LHCN-M2 (cell line): ENCODE measurements at places on chromosomes 2 and 18.
A peak's percentile ranks its signal among the peaks of the same experiment; 100 is the strongest.

DNA sequence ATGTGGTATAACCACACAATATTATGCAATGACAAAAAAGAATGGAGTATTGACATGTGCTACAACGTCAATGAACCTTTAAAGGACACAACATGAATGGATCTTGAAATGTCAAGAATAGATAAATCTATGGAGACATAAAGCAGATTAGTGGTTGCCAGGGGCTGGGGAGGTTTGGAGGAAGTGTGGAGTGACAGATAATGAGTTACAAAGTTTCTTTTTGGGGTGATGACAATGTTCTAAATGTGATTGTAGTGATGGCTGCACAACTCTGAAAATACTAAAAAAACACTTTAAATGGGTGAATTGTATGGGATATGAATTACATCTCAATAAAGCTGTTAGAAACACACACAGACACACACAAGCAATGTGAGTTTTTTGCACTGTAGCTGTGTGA is 37.4 kb upstream of the C1D start:
- no peak for DNase-seq

DNA sequence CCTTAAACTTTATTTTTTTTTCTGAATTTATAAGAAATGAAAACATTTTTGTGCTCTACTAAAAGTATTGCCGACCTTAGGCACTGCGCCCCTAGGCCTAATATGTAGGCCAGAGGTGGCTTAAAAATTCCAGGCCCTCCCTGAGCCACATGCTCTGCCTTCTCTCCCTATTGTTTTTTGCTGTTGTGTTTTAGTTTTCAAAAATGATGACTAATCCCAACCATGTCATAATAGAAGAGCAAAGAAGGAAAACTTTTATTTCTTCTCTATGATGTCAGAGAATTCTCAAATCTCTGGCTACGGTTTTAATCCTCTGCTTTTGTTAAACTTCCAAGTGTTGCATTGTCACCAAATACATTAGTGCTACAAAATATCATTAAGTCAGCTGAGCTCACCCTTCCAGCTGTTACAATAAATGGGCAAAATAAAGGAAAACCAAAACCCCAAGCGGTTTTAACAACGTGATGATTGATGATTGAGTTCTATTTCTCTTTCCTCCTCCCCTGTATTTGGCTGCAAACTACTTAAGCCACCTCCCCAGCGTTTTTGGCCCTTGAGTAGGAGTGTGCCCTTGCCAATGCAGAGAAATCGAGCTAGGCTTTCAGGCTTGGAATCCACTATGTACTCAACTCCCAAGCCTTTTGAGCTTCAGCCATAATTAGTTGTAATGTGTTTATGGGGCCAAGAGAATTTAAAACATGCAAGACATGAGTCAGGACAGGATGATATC is 163.5 kb upstream of the POU3F3 start:
- peak; percentile 2 for DNase-seq

DNA sequence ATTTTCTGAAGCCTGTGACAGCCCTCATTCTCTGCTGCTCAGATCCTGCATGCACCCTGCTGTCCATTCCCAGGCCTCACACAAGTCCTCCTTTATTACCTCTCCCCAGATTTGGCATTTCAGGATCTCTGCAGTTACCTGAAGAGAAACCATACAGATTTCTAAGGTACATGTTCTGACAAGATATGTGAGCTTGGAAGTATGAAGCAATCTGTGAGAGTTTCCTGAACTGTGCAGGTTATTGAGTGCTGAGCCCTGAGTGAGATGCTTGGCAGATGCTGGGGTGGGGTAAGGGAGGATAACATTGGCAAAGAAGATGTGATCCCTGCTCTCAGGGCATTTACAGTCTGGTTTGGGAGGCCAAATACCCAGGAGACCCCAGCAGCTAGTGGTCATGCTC is 122.1 kb upstream of the STPG4 start:
- DNase-seq, result no peak

GRCh38 chr2:237857791-237858190 is 1.6 kb upstream of the RAMP1 start:
- no peak for DNase-seq

GRCh38 chr2:169664978-169665930 is 29.0 kb downstream of the CFAP210 start:
- DNase-seq, result no peak

GRCh38 chr2:239150125-239151011 is 250.5 kb downstream of the HDAC4 start:
- no peak for DNase-seq

- DNase-seq, result no peak
Measured at GRCh38 chr2:113200236-113200635, 26.5 kb downstream of the PSD4 start.

DNA sequence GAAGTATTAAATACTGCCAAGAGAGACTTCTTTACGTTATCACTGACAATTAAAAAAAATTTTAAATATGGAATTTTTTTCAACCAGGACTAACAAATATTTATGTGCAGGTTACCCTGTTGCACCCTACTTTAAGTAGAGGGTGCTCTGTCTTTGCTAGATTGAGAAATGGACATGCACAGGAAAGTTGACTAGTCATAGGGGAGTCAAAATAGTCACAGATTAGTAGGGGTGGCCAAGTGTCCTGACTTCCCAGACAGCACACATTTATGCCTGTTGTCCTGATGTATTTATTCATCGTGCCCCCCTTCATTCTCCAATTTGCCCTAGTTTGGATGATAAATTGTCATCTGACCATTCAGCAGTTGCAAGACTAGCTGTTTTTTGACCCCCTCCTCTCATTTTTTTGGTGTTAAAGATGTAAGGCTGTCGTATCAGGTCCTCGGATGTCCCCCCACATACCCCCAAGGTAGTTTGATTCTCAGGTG is 20.3 kb downstream of the CAB39 start:
- no peak for DNase-seq

DNA sequence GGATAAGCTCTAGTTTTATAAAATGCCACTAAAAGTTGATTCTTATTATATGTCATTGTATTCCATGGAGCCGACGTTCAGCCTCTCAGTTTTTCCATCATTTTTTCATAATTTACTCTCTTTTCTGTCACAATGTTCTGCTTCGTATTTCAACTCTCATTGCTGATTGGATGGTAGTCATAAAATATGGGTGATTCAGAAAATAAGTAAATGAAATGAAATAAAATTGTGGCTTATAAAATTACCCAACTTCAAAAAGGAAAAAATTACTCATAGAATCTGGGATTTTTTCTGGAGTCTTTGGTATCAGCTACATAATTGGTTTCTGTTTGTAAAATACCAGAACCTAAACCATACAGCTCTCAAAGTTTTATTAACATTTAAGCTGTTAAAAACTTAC is 139.7 kb upstream of the ITGA4 start:
- peak; percentile 10 for DNase-seq

DNA sequence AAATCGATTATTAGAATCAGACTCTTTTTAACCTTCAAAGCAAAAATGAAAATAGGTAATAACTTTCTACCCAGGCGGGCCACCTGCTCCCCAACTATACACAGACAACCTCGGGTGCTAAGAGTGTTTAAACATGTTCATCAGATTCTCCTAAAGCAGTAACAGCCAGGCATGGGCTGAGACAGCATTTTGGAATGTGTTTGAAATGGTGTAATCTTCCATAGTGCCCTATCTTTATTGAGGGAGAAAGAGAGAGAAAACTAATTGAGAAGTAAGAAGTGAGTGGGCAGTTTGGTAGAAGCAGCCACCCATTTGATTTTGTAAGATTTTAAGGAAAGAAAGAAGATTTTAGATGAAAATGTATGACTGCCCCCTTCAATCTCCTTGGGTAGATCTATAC is 196.1 kb upstream of the CTAGE1 start:
- DNase-seq, result no peak

GRCh38 chr2:74427551-74427950 is 6.0 kb downstream of the WDR54 start:
- DNase-seq, result no peak

DNA sequence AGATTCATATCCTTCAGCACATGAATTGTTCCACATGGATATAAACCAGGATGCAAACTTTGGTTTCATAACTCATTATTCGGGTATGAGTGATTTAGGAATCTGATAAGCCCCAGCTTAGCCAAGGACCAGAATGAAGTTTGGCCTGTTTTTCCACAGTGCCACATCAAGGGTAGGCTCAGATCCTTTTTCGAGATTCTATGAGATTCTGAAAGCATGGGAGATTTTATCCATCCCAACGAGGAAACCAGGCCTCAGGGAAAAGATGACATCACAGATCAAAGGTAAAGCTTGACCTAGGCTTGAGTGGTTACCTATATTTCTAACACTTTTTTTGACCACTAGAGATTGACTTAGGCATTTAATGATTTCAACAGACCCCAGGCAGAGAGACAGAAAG is 590.8 kb upstream of the PKDCC start:
- DNase-seq, result no peak

GRCh38 chr18:40769786-40770185 is 1185.2 kb upstream of the PIK3C3 start:
- no peak for DNase-seq

DNA sequence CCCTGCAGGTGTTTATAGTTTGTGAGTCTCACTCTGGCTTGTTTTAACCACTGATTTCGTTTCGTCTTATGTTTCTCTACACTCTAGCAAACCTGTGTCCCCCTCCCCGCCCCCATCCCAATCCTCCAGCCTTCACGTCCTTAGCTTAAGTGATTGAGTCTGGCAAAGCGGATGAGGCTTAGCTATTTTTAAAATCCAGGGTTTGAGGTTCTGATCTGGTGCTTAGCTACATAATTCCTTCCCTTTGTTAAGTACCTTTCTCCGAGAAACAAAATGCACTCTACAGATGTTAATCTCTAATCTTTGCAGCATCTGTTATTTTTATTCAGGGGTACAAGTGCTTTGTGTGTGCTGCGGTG is 7.8 kb downstream of the AGAP1 start:
- DNase-seq, result no peak

DNA sequence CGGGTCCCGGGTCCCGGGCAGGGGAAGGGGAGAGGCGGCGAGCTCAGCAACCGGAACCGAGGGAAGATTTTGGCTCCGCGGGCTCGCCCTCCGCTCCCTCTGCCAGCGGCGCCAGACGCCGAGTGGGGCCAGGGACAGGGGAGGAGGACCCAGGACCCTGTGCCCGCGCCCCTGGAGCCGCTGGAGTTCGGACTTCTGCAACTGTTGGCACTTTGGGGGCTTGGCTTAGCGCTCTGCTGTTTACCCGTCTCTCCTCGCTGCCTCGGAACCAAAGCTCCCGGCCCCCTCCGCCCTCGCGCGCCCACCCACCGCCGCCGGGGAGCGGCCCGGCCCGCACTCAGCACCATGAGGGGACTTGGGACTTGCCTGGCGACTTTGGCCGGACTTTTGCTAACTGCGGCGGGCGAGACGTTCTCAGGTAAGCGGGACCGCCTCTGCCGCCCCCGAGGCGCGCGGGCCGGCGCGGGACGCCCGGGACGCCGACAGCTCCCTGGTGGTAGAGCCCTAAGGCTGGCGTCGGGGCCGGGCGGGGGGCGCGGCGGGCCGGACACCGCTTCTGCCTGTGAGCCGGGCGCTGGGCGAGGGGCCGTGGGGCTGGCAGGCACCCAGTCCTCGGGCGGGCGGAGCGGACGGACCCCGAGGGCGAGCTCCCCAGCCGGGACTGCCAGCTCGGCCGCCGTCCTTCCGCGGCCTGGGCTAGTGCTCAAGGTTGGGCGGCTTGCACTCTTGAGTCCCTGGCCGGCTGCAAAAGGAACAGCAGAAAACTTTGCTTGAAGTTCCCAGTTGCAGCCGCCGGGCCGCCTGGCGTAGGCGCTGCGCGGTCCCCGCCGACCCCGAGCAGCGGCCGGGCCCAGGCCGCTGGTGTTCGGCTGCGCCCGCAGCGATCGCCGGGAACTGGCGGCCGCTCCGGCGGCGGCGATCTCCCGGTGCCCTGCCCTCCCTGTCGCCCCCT is 634 bp downstream of the PTPRM start:
- peak; percentile 68 for DNase-seq

GRCh38 chr18:10453806-10454680 is at the start of gene APCDD1:
TSS of gene APCDD1 (plus strand) at chr18:10454635. CDS start at chr18:10454982, 347 bp downstream.
- peak; percentile 24 for DNase-seq

GRCh38 chr2:127479219-127479825 is 47.0 kb downstream of the IWS1 start:
- peak; percentile 56 for DNase-seq

DNA sequence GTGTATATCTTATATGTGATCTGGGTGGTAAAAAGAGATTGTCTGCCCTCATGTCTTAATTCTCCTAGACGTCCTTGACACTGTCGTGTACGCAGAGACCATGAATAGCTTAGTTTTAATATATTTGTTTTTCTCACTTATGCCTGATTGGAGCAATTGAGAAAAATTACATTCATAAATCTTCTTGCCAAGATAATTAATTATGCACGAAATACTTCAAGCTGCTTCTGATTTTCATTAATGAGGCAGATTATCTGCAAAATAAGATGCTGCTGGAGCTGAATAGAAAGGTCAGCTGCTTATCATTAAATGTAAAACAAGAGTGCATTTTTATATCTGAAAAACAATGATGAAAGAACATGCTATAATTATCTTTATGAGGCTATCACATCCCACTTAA is 95.9 kb downstream of the CCDC141 start:
- DNase-seq, result no peak
